ENCODE measurements at places on chromosomes 16 and 17.

DNA sequence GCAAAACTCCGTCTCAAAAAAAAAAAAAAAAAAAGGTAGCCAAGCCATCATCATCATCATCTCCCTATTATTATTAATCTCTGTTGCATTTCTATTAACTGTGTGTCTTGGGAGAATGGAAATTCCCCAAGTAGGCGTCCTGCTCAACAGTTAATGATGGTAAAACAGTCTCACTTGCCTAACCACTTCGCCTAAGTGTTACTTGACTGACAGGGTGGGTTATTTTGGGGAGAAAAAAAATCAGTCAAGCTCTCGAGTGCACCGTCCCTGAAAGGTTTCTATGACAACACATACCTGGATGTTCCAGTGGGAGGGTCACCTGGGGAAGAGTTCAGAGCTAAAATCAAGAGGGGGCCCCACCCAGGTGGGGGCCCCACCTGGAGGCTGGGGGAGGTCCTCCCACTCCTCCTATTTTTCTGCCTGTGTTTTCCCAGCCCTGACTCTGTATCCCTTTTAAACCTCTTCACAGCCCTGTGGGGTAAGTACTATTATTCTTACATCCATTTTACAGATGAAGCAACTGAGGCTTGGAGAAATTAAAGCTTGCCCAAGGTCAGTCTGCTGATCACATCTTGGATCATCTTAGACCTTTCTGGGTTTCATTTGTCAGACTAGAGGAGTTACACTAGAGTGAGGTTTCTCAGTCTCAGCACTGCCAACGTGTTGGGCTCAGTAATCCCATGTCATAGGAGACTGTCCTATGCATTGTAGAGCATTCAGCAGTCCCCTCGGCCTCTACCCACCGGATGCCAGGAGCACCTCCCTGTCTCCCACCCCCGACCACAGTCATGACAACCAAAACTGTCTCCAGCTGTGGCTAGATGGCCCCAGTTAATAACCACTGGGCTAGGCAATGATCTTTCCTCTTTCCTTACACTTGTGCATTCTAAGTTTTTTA is 11.0 kb upstream of the ABAT start:
- no peak for DNase-seq

DNA sequence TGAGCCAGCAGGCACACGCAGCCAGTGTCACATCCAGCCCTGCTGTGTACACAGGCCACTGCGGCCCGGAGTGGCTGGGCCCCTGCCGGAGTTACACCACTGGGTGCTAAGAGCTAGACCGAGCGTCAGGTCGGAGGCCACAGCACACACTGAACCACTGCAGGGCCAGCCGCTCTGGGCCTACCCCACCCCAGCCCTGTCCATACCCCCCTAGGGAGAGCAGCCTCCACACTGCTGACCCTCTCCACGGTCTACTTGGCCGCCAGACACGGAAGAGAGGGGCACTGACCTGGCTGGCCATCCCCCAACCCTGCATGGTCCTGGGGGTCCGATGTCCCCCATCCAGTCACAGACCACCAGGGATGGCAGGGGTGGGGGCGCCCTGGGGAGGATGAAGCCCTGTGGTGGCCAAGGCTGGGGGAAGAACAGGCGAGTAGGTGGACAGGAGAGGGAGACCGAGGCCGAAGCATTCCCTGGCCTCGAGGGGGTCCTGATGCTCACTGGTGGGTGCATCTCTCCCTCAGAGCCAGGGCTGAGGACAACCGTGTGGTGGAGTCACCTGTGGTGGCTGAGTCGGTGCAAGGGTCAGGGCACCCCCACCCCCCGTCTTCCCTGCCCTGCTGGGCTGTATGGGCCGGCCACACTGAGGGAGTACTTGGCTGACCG is 34.9 kb upstream of the ZC3H18 start:
- no peak for DNase-seq

DNA sequence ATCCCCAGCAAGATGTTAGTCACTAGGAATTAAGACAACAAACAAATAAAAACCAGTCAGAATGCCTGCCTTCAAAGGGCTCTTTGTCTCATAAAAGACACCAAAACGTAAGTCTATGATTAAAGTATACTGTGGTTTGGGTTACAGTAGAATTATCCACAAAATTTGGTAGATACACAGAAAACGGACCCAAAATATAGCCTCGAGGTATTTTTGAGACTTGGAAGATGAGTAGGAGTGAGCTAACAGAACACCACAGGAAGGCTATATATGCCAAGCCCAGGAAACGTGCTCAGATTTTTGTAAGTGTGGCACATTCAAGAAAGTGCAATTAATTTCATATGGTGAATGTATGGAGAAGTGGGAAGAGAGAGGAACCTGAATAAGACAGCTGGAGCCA is 831.4 kb downstream of the CDH11 start:
- DNase-seq, result no peak

GRCh38 chr16:89044418-89045180 is 49.1 kb upstream of the ACSF3 start:
- no peak for DNase-seq

Measured in stimulated activated CD4-positive, alpha-beta T cell treated with anti-CD3 and anti-CD28 coated beads, Interleukin-2, amount 100 ng/mL, for 48 hours (primary cell).